Activated gamma-delta T cell treated with Interleukin-2 at 50 U/mL for 16 hours (primary cell): ENCODE measurements at places on chromosomes 11 and 22.

GRCh38 chr11:35661534-35661933, 1.0 kb upstream of the TRIM44 start:
- DNase-seq = no peak

GRCh38 chr11:35911013-35911412, 32.8 kb upstream of the LDLRAD3 start:
- DNase-seq = no peak

DNA sequence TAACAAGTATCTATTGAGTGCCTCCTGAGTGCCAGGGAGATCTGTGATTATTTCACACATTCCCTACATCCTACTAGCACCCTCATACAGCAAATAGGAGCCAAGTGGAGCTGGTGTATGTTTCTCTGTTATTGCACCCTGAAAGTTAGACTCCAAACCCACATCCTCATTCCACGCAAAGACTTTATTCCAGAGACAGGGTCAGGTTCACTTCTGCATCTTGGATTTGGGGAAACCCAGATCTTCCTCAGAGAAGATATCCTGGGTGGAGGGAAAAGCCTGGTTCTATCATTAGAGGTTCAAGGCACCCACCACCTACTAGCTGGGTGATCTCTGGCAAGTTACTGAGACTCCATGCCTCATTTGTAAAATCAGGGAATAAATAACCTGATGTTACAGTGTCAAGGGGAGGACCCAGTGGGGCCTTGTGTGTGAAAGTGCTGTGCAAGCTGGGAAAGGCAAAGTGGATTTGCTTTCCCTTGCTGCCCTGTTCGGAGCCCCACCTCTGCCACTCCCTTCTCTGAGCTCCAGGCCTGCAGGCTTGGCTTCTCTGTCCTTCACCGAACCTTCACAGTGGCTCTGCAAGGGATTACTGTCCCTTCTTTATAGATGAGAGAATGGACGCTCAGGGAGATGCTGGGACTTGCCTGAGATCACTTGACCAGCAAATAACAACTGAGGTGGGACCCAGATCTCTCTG, 991 bp upstream of the SLCO2B1 start:
- DNase-seq = no peak

GRCh38 chr22:33321466-33321865, 263.3 kb upstream of the SYN3 start:
- DNase-seq = no peak

- DNase-seq = no peak
Measured at GRCh38 chr11:82465481-82465880, 268.2 kb downstream of the FAM181B start.

DNA sequence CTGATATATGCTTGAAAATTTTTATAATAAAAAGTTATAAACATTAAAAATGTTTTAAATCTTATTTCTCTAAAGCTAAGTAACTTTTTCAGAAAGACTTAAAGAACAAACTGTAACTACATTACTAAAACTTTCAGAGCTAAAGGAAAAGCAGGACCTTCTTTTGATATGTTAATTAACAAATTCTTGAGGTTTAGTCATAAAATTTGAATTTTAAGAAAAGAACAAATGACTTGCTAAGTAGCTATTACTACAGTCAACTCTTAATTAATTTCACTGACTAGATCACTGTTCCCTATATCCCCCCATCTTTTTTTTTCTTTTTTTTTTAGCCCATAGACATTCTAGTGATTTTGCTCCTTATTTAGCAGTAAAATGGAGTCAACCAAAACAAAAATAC, 344.4 kb downstream of the LRRC4C start:
- no peak for DNase-seq

- no peak for DNase-seq
Measured at GRCh38 chr11:124578761-124579160, 9.0 kb downstream of the OR8A1 start.

DNA sequence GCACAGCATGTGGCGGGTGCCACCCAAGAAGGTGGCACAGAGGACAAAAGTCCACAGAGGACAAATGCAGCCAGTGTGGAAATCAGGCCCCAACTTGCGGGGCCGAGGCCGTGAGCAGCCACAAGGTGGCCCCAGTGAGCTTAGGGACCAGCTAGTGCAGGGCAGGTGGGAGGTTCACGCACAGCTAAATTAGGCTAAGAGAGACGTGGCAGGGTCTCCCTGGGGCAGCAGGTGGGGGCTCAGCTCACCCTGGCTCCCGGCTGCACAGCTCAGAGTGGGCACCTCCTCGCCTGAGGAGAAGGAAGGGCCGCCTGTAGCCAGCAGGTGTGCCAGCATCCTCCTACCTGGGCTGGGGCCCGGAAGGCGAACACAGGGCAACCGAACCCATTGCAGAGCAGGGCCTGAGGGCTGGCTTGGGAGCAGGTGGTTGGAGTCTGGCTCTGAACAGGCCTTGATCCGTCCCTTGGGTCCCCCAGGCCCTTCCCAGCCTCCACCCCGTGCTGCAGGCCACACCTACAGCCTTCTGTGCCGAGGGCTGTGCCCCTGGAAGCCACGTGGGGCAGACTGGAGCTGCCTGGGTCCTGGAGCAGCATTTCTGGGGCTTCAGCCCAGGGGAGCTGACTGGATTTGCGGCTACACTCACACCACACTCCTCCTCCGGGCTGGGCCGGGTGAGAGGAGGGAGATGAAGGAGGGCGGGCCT, 26.1 kb upstream of the CELSR1 start:
- DNase-seq = peak; percentile 74

DNA sequence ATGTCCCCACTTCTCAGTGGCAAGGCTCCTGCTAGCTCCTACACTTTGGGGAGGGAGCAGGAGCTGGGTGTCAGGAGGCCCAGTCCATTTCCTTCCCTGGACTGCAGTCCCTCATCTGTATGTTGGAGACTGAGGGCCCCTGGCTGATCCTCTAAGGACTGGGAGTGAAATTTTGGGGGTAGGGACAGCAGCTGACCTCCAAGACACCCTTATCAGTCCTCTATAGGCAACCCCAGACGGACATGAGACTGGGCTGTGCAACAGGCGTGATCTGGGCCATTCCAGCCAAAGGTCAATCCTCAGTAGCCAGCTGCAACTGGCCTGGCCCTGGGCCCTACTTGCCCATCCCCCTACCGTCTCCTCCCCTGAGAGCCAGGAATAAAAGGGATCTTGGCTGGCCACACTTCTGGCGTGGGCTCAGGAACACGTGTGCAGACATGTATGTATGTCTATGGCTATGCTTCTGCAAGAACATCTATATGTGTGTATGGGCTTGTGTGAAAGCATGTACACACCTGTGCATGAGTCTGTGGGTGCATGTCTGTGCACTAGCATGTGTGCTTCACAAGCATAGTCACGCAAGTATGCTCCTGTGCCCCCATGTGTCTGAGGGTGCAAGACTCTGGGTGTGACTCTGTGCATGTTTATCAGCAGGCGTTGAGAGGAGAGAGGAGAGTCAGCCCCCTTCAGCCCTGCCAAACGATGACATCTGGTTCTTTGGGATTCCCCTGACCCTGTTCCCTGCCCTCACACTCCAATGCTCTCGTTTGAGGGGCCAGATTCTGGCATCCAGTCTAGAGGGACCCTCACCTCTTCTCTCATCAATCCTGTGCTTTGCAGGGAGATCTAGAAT, 24.6 kb upstream of the DGAT2 start:
- DNase-seq = no peak

DNA sequence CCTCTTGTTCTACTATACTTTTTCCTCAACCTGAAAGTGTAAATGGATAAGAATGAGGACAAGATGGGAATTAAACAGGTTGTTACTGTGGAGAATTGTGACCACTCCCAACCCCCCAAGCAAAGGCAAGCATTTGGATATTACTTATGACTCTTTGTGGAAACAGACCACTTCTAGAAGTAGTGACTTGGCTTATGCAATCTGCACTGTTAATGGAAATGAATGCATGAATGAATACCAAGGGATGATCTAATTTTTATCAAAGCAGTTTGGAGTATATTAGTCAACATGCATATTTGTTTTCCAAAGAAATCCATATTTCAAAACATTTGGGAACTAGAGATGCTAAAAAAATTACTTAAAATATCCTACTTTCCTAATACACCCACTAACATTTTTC, 35.3 kb downstream of the AMOTL1 start:
- DNase-seq = no peak

GRCh38 chr11:132073787-132074186, 703.4 kb downstream of the NTM start:
- no peak for DNase-seq

- DNase-seq = no peak
Measured at GRCh38 chr11:13110929-13111812, 102.1 kb downstream of the RASSF10 start.

- DNase-seq = peak; percentile 46
Measured at GRCh38 chr11:72041364-72042063, 38.8 kb downstream of the NUMA1 start.

DNA sequence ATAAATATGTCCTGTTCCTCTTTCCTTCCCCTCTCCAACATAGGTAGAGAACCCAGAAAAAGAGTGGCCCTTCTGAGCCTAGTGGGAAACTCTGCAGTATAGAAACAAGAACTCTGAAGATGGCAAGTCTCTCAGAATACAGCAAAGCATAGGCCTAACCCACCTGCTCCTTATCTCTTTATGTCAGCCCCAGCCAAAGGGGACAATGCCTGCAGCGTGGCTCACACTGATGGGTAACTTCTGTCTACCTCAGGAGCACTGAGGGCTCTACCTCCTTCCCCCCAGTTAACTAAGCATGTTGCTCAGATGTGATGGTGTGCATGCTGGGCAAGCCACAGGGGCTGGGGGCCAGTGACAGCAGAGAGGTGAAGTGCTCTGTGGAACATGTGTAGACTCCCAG, 4.9 kb upstream of the NRIP3 start:
- DNase-seq = no peak

- peak; percentile 78 for DNase-seq
Measured at GRCh38 chr11:117985953-117986887, at the start of gene IL10RA. IL10RA (plus strand) TSS chr11:117986394; CDS start chr11:117986468, 74 bp downstream.

- no peak for DNase-seq
Measured at GRCh38 chr22:38218661-38219622, 17.1 kb downstream of the MAFF start.

DNA sequence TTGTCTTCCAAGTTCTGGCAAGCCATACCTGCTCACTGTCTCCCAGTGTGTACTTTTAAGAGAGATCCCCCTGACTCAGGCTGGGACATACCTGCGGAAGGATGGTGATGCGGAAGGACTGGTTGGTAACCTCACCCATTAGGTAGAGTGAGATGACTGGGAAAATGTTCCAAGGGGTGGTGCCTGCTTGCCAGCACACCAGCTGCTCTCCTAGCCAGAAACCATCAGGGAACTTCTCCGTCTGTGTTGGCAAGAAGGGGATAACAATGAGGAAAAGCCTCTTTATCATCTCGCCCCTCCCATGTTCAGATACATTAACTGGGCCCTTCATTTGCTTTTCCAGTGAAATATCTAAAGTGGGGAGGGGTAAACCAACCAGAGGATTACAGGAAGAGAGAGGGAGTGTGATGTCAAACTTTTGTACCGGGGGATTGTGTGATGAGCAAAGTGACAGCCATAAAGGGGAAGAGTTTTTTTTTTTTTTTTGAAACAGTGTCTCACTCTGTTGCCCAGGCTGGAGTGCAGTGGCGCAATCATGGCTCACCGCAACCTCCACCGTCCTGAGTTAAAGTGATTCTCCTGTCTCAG, at the start of gene BACE1-AS:
BACE1-AS (plus strand) TSS at position 538 of the 588 bp plus-strand sequence.
- DNase-seq = no peak

GRCh38 chr11:33868647-33869461, 23.0 kb downstream of the LMO2 start:
- no peak for DNase-seq

- no peak for DNase-seq
Measured at GRCh38 chr11:97786961-97787360, 1233.8 kb upstream of the CNTN5 start.

- no peak for DNase-seq
Measured at GRCh38 chr11:4006946-4007680, 87.5 kb upstream of the RRM1 start.

- no peak for DNase-seq
Measured at GRCh38 chr11:88345408-88345807, 7.9 kb upstream of the CTSC start.
